ENCODE measurements at places on chromosomes 6 and 20. TPM values are rescaled to one million over a fixed set of nuclear protein-coding genes. Genes with fewer than 3 reads are reported as not detected.

- DNase-seq, result no peak
Measured at GRCh38 chr6:100998111-100998510, 117.0 kb upstream of the ASCC3 start.

- no peak for DNase-seq
Measured at GRCh38 chr6:133761706-133762105, 127.2 kb upstream of the TCF21 start.

SLC22A16 gene
- 0.36 TPM for total RNA-seq

TSPO2 gene
- total RNA-seq, result not detected

SCUBE3 gene
- total RNA-seq, result 5.7 TPM

Measured in sigmoid colon (tissue), 7 donors.